Choroid plexus epithelial cell (primary cell): ENCODE measurements at places on chromosomes 5 and 9.

- no peak for DNase-seq
These were observed 6.6 kb upstream of the CNOT6 start for GRCh38 chr5:180487556-180487955.

- no peak for DNase-seq
These were observed 374.0 kb downstream of the ZNF608 start for GRCh38 chr5:124372457-124372856.

- DNase-seq, result no peak
These were observed 291.2 kb downstream of the IRX1 start for GRCh38 chr5:3886524-3887451.

DNA sequence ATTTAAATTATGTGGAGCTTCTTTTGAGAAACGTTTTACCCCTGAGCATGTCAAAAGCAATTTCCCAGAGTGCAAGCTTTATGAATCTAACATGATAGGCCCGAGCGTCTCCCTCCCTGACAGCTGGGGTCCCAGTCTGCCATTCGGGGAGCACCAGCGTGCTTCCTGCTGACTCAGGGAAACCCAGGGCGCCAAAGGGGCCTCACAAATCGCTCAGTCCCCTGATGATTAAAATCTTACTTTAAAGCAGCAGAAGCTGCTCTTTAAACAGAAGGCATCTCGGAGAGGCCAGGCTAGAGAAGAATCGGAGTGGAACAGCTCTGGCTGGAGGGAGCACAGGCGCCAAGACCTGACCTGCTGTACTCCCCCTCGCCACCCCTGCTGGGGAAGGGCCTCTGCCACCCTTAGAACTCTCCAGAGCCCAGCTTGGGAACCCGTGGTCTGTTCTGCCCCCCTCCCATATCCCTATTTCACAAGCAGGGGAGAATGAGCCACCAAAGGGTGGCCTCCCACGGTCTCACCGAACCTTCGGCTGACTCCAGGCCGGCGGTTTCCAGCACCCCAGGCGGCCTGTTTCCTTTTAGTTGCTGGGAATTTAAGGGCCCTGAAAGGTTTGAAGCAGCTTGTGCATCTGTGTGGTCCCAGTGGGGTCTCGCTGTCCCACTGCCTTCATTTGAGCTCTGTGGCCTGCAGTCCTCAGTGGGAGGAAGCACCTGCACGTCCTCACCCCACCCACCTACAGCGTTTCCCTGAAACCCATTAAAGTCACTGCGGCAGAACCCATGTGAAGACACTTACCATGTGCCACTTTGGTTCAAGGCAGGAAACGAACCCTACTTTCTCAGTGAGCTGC lies 147.6 kb downstream of the COL23A1 start:
- DNase-seq, result no peak

DNA sequence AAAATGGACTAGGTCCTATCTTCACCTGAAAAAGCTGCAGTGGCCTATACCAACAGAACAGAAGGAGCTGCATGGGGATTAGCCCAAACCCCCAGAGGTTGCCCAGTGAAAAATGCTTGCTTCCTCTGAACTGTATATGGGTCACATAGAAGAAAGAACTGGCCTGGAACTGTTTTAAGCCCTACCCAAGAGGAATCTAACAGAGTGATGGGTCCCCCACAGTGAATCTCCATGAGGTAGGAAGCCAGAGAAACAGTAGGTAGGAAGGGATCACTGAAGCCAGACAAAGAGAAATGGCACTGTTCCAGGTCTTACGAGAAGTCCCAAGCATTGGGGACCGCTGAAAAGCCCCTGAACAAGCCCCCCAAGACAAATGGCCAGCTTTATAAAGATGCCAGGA lies 28.8 kb upstream of the TRIM32 start:
- no peak for DNase-seq

GRCh38 chr5:152844713-152845112 lies 439.6 kb upstream of the NMUR2 start:
- DNase-seq, result no peak

DNA sequence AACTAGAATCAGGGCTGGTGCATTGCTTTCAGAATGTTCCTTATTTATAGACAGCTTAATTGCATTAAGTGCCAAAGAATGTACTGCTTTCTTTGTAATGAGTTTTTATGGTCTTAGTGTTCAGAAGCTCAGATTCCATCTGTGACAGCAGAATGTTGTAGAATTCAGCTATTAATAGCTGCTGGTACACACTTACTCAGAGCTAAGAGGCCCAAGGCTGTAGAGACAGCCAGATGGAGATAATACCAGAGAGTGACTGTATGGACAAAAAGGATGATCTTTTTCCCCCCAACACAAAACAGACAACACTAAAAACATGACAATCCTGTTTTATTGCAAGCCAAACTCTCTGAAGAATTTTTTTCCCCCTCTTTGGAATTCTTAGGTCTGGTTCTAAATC lies 50.2 kb downstream of the PPP2R2B start:
- DNase-seq, result no peak

GRCh38 chr5:110651507-110651906 lies 75.0 kb downstream of the TMEM232 start:
- peak; percentile 8 for DNase-seq
